ENCODE measurements at places on chromosomes 2 and 18.

- DNase-seq, result no peak
Measured at GRCh38 chr18:52289392-52289791, 50.6 kb upstream of the DCC start.

DNA sequence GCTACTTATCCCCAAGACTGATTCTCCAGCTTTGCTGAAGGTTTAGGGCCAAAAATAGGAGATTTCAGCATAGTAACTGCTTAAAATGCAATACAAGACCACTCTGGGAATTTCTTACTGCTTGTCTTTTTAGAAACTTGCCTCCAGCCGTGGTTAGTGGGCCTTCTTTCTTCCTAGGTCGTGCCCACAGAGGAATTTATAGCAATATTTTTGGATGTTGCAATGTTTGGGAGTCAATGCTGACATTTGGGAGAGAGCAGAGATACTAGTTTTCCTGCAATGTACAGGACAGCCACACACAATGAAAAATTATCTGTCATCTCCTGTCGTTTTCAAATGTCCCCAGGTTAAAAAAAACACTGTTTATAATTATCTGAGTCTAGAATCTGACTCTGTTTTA, 25.6 kb upstream of the CERS6 start:
- DNase-seq, result no peak

- DNase-seq, result no peak
Measured at GRCh38 chr2:136068581-136069227, 49.2 kb downstream of the CXCR4 start.

GRCh38 chr18:46676182-46676835, 19.3 kb upstream of the LOXHD1 start:
- peak; percentile 93 for DNase-seq

DNA sequence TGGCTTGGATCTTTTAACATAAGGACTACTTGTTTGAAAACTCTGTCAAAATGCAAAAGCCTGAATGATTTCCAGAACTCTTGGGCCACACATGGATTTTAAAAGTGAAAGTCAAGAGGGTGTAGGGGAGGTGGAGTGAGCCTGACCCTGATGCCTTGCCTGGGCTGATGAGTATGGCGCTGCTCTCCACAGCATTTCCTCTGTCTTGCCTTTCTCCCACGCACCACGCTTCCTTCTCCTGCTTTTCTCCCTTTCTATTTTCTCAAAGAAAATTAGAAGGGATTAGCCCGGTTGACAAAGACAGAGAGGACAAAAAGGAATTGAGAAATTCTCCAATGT, 207.0 kb upstream of the CCDC68 start:
- no peak for DNase-seq

DNA sequence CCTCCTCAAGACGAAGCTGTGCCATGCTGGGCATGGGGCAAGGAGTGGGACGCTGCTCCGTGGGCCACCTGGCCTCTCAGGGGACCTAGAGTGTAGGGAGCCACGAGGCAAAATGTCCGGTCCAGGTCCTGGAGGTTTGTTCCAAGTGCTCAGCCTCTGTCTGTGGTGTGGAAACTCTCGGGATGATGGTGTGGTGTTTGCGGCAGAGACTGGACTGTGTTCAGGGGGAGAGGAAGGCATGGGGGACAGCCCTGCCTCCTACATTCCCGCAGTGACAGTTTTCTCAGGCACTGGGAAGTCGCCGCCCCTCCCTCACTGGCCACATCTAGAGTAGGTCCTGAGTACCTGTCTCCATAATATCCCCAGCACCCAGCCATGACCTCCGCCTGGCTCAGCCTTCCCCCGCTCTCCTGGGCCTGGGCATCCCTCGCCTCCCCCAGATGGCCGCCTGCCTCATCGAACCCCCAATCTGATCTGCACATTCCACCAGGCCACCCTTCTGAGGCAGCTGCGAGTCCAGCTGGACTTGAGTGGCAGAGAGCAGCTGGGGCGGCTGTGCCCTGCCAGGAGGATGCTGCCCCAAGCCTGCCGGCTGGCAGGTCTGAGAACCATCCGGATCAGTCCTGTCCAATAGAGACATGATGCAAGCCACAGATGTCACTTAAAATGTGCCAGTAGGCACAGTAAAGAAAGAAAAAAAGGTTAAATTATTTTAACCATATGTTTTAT, 6.2 kb downstream of the KCNIP3 start:
- no peak for DNase-seq

DNA sequence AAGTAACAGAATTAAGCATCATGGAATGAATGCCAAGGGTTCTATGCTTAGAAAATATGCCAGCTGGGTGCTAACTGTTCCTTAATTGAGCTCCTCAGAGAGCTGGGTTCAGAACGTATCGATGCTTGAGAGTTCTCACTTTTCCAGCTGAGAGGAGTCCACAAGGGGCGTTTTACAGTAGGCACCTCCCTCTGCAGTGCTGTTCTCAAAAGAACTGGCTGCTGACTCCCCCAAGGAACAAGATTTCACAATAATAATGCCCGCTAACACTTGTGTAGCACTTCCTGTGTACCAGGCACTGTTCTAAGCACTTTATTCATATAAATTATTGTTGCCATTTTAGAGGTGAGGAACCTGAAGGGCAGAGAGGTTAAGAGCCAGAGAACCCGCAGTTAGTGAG, 18.1 kb upstream of the TMEM237 start:
- DNase-seq, result no peak

DNA sequence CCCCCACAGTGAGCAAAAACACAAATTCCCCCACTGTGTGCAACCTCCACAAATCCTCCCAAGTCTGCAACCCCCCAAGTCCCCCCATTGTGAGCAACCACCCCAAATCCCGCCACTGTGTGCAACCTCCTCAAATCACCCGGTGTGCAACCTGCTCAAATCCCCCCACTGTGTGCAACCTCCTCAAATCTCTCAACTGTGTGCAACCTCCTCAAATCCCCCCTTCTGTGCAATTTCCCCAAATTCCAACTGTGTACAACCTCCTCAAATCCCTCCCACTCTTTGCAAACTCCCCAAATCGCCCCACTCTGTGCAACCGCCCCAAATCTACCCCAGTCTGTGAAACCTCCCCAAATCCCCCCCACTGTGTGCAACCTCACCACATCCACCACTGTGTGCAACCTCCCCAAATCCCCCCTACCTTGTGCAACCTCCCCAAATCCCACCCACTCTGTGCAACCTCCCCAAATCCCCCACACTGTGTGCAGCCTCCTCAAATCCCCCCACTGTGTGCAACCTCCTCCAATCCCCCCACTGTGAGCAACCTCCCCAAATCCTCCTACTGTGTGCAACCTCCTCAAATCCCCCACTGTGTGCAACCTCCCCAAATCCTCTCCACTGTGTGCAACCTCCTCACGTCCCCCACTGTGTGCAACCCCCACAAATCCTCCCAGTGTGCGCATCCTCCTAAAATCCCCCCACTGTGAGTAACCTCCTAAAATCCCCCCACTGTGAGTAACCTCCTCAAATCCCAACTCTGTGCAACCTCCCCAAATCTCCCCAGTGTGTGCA, 115.2 kb downstream of the TPO start:
- no peak for DNase-seq

DNA sequence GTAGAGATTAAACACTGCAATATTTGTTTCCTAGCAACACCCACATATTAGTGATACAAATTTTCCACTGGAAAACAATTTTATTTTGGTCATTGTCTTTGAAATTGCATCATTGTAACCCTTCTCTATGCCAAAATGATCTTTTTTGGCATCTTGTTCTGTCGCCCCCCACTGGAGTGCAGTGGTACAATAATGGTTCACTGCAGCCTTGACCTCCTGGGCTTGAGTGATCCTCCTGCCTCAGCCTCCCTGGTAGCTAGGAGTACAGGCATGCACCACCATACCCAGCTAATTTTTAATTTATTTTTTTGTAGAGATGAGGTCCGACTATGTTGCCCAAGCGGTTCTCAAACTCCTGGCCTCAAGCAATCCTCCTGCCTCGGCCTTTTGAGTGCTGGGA, 117.4 kb downstream of the PIK3C3 start:
- no peak for DNase-seq

DNA sequence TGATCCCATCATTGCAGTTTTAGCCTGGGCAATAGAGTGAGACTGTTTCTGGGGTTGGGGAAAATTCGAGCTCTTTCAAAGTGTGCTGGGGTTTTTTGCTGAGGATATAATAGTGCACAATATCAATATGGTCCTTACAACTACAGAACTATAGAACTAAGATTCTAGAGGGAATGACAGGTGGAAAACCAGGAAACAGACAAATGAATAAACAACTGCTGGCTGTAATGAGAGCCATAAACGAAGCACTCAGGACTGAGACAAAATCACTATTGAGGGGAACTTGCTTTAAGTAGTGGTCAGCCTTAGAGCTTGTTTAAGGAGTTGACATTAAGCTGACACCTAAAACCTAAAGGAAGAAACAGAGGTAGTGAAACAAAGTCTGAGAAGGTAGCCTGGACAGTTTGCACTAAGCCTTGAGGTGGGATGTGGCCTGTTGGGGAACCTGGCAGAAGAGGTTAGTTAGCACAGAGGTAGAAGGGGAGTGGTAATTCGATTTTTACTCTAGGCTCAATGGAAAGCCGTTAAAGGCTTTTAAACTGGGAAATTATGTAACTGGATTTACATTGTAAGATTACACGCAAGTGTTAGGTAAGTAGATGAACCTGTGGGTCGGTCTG, 33.8 kb downstream of the LCLAT1 start:
- no peak for DNase-seq

GRCh38 chr2:207041279-207041678, 102.0 kb downstream of the CPO start:
- no peak for DNase-seq

DNA sequence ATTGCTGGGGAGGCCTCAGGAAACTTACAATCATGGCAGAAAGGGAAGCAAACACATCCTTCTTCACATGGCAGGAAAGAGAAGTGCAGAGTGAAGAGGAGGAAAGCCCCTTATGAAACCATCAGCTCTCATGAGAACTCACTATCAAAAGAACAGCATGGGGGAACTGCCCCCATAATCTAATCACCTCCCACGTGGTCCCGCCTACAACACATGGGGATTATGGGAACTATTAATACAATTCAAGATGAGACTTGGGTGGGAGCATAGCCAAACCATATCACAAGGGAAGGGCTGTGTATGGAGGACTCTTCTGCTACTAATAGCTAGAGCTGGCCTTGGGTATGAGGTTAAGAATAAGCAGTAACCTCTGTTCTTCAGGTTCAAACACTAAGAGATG, 8.8 kb upstream of the SETBP1 start:
- no peak for DNase-seq

- no peak for DNase-seq
Measured at GRCh38 chr2:171228826-171229225, 68.1 kb upstream of the TLK1 start.

DNA sequence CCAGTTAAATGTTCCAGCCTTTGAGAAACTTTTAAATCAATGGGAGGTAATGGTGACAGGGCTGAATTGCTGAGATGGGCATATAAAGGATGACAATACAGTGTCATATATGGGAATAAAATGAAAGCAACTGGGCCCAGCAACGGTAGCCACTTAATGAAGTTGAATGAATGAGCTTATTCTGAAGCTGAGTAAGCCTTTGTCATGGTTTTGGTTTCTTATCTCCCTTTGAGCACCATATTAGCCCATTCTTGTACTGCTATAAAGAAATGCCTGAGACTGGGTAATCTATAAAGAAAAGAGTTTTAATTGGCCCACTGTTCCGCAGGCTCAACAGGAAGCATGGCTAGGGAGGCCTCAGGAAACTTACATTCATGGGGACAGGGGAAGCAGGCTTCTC, 3.5 kb upstream of the THUMPD2 start:
- no peak for DNase-seq

DNA sequence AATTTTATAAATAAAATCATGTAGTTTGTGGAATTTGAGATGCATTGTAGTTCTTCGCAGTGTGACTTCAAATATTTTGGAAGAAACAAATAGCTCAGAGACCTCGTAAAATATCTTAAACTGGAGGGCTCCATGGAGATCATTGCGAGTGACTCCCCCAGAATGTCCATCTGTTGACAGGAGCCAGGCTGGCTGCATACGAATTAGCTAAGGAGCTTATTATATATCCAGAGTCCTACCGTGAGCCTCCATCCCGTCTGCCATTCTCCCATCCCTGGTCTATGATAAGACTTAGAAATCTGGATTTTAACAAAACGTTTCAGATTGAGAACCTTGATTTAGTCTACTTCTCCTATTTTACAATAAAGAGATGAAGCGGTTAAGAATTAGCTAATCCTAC, 80.2 kb downstream of the MSH2 start:
- DNase-seq, result no peak

DNA sequence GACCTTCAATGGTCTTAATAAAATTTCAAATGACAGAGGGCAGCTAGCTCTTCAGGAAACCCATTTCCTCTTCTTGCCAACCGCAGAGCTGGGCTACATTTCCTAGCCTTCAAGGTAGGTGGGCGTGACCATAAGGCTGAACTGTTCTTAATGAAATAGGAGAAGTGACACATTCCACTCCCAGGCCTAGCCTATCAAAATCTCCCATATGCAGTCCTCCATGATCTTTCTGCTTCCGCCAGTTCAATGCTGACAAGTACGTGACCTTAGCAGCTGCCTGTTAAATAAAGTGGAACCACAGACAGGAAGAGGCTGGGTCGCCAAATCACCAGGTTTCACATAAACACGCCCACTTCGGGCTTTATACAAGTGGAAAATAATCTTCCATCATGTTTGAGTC, 13.2 kb downstream of the SERPINE2 start:
- no peak for DNase-seq

- no peak for DNase-seq
Measured at GRCh38 chr2:174086708-174087107, 121.5 kb upstream of the SP3 start.

DNA sequence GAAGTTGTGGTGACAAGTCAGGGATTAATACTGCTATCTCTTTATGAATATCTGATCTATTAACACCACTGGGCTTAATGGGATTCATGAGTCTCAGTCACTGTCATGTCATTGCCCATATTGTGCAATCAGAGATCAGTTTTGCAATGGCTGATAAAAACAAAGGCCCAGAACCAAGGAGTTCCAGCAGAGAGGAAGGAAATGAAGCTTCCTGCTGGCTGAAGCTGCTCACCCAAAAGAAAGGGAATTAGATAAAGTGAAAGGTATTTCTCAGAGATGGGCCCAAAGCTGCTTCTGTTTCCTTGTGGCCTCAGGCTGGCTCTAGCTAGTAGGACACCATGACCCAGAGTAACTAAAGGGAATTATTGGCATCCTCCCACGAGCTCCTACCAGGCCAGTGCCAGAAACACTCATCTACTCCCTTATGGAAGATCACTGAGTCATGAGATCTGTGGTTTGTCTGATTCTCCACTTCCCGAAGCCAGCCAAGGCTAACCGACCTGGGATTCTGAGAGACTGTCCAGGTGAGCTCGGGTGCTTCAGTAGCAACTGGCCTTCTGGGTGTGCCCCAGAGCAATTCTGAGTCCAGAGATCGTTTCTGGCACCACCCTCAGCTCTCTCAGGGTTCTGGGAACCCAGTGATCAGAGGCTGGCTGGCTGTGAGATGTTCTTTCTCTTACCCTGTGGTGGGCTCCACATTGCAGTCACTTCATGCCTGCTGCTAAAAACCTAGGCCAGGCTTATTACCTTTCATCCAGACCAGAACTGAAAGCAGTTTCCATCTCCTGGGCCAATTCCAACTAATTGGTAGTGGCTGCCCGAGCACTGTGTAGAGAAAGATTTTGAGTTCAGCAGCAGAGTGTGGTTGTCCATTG, 129.5 kb upstream of the PELI1 start:
- peak; percentile 93 for DNase-seq
